Peyer's patch (tissue), 4 donors: ENCODE measurements at places on chromosomes 16 and 17. TPM values are rescaled to one million over a fixed set of nuclear protein-coding genes. Genes with fewer than 3 reads are reported as not detected.

DNA sequence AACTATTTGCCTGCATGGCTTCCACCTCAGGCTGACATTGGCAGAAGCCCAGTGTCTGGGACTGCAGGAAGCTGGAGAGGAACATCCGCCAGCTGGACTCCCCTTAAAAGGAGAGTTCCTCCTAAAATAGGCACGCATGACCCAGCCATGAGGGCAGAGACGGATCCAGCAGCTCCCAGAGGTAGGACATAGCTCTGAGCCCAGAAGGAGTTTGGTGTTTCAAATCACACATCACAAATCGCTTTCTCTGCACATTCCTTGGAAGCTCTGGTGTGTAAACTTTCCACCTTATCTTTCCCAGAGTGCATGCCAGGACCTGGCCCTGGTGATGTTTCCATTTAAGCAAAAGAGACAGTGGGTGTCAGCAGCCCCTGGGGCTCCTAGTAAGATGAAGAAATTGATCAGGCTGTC lies 231.1 kb upstream of the CDH5 start:
- no peaks in the 10 kb centered on the region for H3K36me3 ChIP-seq
- no peaks in the 10 kb centered on the region for H3K27me3 ChIP-seq
- H3K4me1 ChIP-seq: no peaks in the 10 kb centered on the region
- no peak overlapping the region for H3K4me3 ChIP-seq

DNA sequence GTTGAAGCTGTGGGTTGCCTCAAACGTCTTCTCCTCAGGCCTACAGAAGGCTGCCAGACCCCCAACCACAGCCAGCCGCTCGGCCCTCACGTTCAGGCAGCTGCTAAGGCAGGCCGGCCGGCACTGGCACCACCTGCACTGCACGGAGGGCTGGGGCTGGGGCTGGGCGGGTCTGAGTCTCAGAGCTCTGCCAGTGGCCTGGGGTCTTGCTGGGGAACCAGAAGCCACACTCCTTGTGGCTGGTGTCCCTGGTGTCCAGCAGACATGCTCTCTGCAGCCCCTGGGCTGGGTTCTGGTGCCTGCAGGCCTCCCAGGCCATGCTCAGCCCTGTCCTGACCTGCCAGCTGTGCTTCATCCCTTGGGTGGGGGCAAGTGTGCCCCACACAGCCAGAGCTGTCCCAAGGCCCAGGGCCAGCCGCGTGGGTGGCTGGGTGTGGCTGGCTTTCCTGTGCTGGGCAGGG lies 42.0 kb downstream of the BAHCC1 start:
- no peak for DNase-seq
- H3K4me1 ChIP-seq: peaks cover 38% of the 10 kb centered on the region
- no peaks in the 10 kb centered on the region for H3K27me3 ChIP-seq
- H3K36me3 ChIP-seq: no peaks in the 10 kb centered on the region
- peak overlapping the region; percentile 70 for H3K27ac ChIP-seq

CASKIN1 gene
- total RNA-seq: not detected

SOX8 gene
- 1.1 TPM for total RNA-seq

- H3K27me3 ChIP-seq: no peaks in the 10 kb centered on the region
- no peaks in the 10 kb centered on the region for H3K4me1 ChIP-seq
- DNase-seq: no peak
- H3K27ac ChIP-seq: no peak overlapping the region
- H3K4me3 ChIP-seq: no peak overlapping the region
These were observed 36.3 kb downstream of the DHRS7B start for GRCh38 chr17:21163101-21163500.

RNF135 gene
- total RNA-seq: 18.4 TPM

DNA sequence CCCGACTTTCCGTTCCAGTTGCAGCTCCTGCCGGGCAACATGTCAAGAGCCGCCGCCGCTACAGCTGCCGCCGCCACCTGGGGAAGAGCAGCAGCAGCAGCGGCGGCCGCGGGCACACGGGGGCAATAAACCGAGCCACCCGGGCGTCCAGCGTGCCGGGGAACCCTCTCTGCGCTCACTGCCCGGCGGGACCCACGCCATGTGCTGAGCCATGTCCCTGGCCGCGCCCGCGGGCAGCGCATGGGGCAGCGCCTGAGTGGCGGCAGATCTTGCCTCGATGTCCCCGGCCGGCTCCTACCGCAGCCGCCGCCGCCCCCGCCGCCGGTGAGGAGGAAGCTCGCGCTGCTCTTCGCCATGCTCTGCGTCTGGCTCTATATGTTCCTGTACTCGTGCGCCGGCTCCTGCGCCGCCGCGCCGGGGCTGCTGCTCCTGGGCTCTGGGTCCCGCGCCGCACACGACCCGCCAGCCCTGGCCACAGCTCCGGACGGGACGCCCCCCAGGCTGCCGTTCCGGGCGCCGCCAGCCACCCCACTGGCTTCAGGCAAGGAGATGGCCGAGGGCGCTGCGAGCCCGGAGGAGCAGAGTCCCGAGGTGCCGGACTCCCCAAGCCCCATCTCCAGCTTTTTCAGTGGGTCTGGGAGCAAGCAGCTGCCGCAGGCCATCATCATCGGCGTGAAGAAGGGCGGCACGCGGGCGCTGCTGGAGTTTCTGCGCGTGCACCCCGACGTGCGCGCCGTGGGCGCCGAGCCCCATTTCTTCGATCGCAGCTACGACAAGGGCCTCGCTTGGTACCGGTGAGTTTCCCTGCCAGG lies 604 bp downstream of the HS3ST3B1 start:
- peak overlapping the region; percentile 77 for H3K4me3 ChIP-seq
- DNase-seq: no peak
- H3K27ac ChIP-seq: peak overlapping the region; percentile 87
- H3K36me3 ChIP-seq: no peaks in the 10 kb centered on the region
